ENCODE measurements at places on chromosomes 4 and X. TPM values are rescaled to one million over a fixed set of nuclear protein-coding genes. Genes with fewer than 3 reads are reported as not detected.

Gene DSPP
- total RNA-seq, result 0.09 TPM

Gene SFRP2
- 3.7 TPM for total RNA-seq

Gene SCFD2
- 24.7 TPM for total RNA-seq

Gene SPON2
- total RNA-seq, result 21.9 TPM

Gene KIAA1210
- 0.36 TPM for total RNA-seq

Gene AMTN
- total RNA-seq, result not detected

Gene NR3C2
- total RNA-seq, result 10.1 TPM

Gene TCEAL7
- total RNA-seq, result 48.6 TPM

Gene PLRG1
- total RNA-seq, result 76.1 TPM

Gene CSAG1
- not detected for total RNA-seq

Gene F8
- total RNA-seq, result 5.8 TPM

Gene USP51
- 7.5 TPM for total RNA-seq

Gene UGT2A1
- not detected for total RNA-seq

Gene GPC4
- 4.2 TPM for total RNA-seq

Gene MMRN1
- 6.2 TPM for total RNA-seq

Gene TLR6
- 3.0 TPM for total RNA-seq

Gene DOK7
- total RNA-seq, result 0.54 TPM

Gene SULT1B1
- 0.64 TPM for total RNA-seq

Gene ADH1B
- total RNA-seq, result 0.54 TPM
